EH (cell line): ENCODE measurements at places on chromosomes 6 and 20.
A peak's percentile ranks its signal among the peaks of the same experiment; 100 is the strongest.

GRCh38 chr6:9398767-9399373, 963.5 kb upstream of the SLC35B3 start:
- no peak for DNase-seq

DNA sequence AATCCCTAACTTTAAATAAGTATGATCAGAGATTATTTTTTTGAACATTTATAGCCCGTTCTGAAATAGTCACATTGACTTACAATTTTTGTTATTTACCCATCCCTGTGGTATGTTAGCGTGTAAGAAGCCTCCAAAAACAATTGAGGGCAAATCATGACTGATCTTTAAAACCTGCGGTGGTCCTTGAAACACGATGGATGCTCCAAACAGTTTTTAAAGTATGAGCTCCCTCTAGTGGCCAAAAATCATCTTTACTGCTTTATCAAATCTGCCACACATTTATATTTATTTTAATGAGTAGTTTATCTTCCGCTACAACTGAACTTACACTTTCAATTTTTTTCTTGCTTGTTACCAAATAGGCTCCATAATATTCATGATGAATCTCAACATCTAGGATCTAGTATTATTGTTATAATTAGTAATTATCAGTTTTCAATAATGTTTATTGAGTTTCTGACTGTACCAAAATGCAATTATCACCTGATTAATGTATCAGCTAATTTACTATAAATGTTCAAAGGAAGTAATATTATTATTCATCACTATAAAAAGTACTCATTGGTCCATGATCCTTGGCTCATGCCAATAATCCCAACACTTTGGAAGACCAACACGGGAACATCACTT, 52.2 kb downstream of the MARCKS start:
- DNase-seq: peak; percentile 79

DNA sequence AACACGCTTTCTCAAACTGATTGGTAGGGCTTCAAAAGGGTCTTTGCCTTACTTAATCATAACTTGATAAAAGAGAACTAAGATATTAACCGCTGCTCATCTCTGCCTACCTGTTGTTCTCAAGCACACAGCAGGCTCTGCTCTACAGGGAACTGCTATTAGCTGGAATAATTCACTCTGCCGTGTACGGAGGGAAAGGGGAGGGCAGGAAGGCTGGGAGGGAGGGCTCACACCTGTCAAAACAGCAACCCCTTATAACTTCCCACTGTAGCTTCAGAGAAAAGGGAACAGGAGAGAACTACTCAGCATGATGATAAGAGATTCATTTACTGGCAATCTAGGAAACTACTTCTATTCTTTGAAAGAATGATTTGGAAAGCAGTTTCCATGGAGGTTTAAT, 75.1 kb downstream of the ZMYND8 start:
- DNase-seq: no peak

GRCh38 chr6:15023448-15023847, 222.4 kb upstream of the JARID2 start:
- no peak for DNase-seq

GRCh38 chr6:25685896-25686295, 33.9 kb downstream of the SCGN start:
- DNase-seq: no peak
